CD4-positive, alpha-beta T cell treated with Interleukin-17A for 1 hour (primary cell): ENCODE measurements at places on chromosomes 11 and 22.
A peak's percentile ranks its signal among the peaks of the same experiment; 100 is the strongest.

- no peak for DNase-seq
These were observed 55.7 kb upstream of the ALX4 start for GRCh38 chr11:44365616-44366015.

DNA sequence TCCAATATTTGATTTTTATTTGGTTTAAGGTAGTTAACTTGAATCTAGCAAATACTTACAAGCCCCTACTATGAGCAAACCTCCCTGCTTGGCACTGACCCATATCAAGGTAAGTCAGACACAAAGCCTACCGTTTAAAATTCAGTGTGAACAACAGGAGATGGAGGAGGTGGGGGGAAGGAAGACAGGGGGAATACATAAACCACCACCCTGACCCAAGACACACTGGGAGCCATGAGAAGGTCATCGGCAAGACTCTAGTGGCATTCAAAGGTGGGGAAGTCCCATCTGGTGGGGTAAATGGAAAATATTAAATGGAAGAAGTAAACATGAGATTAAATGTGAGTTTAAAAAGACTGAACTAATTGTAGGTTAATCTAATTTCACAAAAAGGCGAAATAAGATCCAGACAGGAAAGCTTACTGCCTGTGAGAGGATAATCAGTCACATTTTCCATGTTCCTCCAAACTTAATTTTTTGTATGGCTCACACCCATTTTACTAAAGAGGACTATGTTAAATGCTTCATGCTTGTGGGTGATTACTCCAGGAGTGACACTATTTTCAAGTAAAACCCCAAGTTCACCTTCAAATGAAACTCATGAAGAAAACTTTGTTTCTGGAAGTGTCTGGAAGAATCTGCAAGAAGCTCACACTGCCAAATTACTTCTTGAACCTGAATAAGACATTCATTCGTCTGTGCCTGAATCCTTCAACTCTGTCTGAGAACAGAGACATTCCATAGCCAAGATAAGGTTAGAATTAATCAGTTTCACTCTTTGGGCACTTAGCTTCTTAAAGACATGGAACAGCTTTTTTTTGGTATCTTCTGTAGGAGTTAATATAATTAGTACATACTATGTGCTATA, 51.7 kb downstream of the PITPNB start:
- DNase-seq = no peak

GRCh38 chr11:106208760-106209159, 131.3 kb downstream of the AASDHPPT start:
- no peak for DNase-seq

- peak; percentile 78 for DNase-seq
These were observed 33.0 kb downstream of the YWHAH start for GRCh38 chr22:31977141-31977841.

DNA sequence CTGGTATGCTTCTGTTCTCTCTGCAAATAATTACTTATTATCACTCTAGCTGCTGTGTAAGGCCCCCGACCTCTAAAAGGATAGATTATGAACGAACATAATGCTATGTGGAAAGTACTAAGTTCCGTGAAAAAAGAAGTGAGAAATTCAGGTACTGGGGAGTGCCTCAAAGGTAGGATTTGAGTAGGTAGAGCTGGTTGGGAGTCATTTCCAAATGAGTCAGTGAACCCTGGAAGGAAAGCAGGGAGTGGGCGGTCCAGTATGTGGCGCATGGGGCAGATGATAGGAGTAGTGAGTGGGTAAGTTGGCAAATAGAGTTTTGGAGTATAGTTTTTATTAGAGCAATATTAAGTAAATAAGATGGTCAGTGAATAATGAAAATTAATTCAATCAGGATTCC, 2.4 kb downstream of the ZC3H12C start:
- DNase-seq = no peak

DNA sequence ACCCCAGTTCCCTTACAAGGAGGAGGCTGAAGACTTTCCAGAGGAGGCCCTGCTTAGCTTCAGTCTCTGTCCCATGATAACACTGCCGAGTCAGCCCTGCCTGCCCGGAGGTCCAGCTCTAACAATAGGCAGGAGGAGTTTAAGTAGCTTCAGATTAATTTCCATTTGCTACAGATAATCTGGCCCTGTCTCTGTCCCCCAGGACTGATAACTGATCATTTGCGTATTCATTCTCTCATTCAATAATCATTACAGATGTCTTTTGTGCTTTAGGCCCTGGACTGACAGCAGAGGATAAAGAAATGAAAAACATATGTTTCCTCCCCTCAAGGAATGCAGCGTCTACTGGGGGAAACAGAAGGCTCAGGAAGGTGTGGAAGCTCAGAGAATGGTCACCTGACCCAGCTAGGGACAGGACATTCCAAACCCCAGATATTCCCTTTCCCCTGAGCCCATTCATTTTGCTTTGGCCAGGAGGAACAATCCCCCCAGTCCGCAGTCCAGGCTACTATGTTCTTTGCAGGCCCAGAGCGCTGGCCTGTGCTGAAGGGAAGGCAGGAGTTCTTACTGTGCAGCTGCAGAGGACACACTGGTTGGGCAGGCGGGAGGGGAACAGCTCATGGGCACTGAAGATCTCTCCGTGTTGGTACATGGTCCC, 20.8 kb downstream of the CHRDL2 start:
- no peak for DNase-seq

DNA sequence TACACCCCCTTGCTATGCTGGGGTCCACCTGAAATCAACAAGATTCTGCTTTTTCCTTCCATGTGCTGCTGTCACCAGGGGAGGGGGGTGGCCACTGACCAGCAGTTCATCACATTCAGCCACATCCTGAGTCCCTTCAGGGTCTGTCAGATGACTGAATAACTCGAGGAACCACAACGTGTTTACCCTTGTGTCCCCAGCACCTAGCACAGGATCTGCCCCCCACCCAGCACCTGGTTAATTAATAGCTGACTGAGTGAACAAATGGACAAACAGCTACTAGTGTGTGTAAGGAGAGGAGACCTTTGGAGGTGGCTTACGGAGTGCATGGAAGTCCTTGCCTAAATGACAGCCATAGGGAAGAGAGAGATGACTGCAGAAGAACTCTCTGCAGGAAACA, 119.5 kb upstream of the NCAM1 start:
- DNase-seq = no peak

- DNase-seq = no peak
These were observed 16.2 kb downstream of the API5 start for GRCh38 chr11:43327987-43328386.

GRCh38 chr11:34213366-34213765, 107.9 kb downstream of the NAT10 start:
- no peak for DNase-seq

DNA sequence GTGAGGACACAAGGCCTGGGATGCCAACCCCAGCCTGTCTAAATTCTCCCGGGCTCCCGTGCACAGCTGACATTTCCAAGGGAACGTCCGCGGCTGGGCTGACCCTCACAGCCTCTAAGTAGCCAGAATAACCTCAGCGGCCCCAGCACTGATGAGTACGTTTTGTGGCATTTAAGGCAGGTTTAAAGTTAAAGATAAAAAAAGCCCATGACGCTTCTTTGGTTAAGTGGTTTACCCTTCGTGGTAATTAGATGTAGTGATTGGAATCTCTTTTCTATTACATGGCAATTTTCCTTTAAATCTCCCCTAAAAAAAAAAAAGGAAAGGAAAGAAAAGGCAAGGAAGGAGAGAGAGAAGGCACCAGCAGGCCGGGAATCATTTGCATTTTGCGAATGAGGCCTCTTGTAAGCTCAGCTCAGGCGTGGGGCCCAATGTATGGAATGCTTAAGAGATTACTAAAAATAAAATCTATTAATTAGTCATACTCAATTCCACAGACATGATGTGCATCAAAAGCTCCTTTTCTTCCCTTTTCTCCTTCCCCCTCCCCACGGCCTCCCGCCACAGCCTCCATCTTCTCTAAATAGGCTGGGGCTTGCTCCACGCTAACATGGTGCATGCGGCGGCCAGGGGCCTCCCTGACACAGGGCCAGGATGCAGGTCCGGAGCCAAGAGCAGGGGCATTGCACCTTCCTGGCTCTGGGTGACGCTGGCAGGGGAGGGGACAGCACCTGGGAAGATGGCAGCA, 44.1 kb downstream of the MACROD1 start:
- no peak for DNase-seq

DNA sequence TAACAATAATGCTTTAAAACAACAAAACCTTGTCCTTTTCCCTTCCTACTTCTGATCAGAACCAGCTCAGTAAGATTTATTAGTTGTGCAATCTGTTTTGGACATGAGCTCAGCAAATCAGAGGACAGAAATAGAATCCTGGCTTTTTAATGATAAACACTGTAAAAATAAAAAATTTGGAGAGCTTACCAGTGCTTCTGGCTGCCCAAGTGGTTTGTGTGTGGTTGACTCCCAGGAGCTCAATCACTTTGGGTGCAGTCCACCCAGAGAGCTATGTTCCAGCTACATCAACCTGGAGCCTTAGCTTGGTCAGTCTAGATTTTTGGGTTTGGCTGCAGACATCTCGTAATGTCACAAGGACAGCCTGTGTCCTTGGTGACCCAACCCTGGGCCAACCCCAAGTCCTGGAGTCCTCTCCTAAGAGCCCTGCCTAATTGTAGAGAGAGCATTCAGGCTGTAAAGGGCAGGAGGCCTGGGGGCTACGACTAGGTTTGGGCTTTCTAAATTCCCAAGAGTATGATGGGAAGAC, 28.5 kb downstream of the CD44 start:
- DNase-seq = no peak

GRCh38 chr11:63535734-63536133, 874 bp upstream of the PLAAT4 start:
- peak; percentile 56 for DNase-seq

DNA sequence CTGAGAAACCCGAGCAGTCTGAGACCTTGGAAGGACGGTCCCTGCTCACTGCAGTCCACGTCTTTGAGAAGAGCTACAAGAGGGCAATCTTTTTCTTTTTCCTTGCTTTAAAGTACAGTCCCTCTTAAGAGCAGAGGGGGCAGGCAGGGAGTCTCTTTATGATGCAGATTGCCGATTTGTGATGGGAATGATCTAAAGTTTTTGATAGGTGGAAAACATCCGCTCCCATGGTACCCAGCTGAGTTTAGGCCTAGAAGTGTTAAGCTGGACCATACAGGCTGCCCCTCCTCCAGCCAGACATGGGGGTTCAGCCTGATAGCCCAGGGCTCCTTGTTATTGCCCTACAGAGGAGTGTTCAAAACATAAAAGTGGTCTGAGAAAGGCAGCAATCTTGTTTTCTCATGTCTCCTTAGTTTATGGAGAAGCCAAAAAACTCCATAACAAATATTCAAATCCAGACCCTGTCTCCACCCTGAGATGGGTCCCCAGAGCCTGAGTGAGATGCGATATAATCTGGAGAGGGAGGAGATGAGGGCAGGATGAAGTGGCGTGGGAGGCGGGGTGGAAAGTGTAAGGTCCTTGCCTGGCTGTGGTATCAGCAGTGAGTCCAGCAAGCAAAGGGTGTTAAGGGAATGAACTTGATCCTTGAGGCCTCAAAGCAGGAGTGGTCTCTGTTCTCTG, 135.1 kb downstream of the FDX1 start:
- no peak for DNase-seq

GRCh38 chr11:34266090-34266912, 91.5 kb downstream of the ABTB2 start:
- DNase-seq = no peak

DNA sequence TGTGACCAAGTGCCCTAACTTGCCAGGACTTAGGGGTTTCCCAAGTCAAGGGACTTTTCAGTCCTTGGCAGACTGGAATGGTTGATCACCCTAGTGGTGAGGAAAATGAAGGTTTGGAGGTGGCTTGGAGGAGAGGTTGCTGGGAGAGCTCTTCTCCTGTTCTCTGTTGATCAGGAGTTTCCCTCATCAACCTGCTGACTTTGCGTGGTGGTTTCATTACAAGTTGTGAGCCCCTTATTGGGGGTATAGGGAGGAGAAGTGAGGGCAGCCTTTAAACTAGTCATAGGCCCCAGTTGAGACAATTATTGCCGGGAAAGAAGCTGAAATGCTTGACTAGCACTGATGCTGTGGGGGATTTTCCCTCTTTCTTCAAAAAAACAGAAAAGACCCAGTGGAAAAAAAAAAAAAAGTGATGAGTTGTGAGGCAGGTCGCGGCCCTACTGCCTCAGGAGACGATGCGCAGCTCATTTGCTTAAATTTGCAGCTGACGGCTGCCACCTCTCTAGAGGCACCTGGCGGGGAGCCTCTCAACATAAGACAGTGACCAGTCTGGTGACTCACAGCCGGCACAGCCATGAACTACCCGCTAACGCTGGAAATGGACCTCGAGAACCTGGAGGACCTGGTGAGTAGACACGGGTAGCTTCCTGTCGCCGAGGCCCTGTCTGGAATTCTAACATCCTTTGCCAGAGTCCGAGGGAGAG, at the start of gene CXCR5:
CXCR5 (plus strand) TSS at position 525 of the 704 bp plus-strand sequence; CDS start at position 575, 50 bp downstream.
- DNase-seq = peak; percentile 63

GRCh38 chr22:30430933-30431332, 5.4 kb downstream of the MTFP1 start:
- no peak for DNase-seq

GRCh38 chr22:50575426-50575941, 2.7 kb downstream of the CPT1B start:
- no peak for DNase-seq

DNA sequence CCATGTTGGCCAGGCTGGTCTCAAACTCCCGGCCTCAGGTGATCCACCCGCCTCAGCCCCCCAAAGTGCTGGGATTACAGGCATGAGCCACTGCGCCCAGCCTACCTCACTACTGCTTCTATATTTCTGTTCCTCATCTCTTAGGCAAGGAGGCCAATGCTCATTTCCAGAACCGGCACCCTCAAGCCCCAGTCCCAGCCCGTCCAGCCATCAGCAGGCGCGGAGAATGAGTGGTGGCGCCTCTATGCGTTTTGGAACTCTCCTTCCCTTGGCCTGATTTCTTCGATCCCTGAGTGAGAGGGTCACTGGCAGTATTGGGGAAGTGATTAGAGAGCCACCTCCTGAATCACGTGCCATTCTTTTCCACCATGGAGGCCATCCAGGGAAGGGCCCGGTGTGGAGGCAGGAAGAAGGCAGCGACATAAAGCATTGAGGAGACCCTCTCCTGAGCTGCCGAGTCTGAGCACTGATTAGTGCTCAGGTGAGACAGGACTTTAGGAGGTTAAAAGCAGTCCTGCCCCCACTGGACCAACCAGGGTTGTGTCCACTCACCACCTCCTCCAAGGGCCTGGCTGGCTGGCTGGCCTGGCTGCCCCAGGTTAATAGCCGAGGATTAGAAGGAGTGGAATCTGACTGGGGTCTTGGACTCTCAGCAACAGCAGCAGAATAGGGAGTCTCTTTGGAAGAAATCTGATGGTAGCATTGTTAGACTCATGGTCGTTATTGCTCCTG, 8.7 kb downstream of the GRIK4 start:
- DNase-seq = no peak

GRCh38 chr11:96293598-96294021, 49.4 kb downstream of the MAML2 start:
- peak; percentile 25 for DNase-seq

GRCh38 chr11:77819921-77820564, 479 bp downstream of the RSF1 start:
- peak; percentile 50 for DNase-seq

GRCh38 chr11:129846508-129847335, 31.1 kb downstream of the TMEM45B start:
- DNase-seq = peak; percentile 34
